ENCODE measurements at places on chromosomes 4 and X. TPM values are rescaled to one million over a fixed set of nuclear protein-coding genes. Genes with fewer than 3 reads are reported as not detected.

OSTC gene
- polyA plus RNA-seq: 128 TPM

GSX2 gene
- polyA plus RNA-seq: not detected

CNKSR2 gene
- 6.0 TPM for polyA plus RNA-seq

TMEM192 gene
- polyA plus RNA-seq: 8.8 TPM

ZNF674 gene
- polyA plus RNA-seq: 3.1 TPM

MGARP gene
- polyA plus RNA-seq: 1.1 TPM

NXT2 gene
- polyA plus RNA-seq: 11.9 TPM
